Brain microvascular endothelial cell (primary cell): ENCODE measurements at places on chromosomes 6 and 20.
A peak's percentile ranks its signal among the peaks of the same experiment; 100 is the strongest.

- DNase-seq: no peak
Measured at GRCh38 chr6:64482631-64483030, 847.0 kb downstream of the PHF3 start.

GRCh38 chr20:16352751-16353416 lies 220.4 kb downstream of the KIF16B start:
- DNase-seq: no peak

DNA sequence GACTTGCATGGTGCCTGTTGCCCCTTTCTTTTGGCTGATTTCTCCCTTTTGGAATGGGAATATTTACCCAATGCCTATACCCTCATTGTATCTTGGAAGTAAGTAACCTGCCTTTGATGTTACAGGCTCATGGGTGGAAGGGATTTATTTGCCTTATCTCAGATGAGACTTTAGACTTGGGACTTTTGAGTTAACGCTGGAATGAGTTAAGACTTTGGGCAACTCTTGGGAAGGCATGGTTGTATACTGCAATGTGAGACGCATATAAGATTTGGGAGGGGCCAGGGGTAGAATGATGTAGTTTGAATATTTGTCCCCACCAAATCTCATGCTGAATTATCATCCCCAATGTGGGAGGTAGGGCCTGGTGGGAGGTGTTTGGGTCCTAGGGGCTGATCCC lies 75.5 kb downstream of the SYCP2 start:
- no peak for DNase-seq

GRCh38 chr6:25641940-25642666 lies 9.9 kb upstream of the SCGN start:
- no peak for DNase-seq

DNA sequence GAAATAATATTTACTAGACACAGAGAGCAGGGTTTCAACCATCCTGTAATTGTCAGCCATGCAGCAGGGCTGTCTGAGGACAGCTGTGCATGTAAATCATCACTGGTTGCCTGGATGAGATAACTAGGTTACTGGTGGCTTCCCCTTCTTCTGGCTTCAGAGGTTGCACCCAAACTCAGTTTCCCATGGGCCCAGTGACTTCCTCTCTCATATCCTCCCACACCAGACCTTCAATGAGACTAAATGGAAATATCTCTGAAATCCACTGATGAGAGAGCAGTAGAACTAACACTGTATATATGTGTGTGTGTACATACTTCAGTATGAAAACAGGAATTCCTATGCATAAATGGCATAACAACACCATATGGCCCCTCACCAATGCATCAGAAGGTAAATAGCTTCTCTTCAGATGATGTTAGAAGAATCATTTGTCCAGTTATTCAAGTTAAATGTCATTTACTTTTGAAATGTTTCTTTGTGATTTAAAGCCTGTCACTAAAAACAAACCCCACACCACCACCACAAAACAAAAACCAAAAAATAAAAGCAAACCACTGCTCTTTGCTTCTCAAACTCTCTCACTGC lies 51.0 kb upstream of the IL20RA start:
- no peak for DNase-seq

DNA sequence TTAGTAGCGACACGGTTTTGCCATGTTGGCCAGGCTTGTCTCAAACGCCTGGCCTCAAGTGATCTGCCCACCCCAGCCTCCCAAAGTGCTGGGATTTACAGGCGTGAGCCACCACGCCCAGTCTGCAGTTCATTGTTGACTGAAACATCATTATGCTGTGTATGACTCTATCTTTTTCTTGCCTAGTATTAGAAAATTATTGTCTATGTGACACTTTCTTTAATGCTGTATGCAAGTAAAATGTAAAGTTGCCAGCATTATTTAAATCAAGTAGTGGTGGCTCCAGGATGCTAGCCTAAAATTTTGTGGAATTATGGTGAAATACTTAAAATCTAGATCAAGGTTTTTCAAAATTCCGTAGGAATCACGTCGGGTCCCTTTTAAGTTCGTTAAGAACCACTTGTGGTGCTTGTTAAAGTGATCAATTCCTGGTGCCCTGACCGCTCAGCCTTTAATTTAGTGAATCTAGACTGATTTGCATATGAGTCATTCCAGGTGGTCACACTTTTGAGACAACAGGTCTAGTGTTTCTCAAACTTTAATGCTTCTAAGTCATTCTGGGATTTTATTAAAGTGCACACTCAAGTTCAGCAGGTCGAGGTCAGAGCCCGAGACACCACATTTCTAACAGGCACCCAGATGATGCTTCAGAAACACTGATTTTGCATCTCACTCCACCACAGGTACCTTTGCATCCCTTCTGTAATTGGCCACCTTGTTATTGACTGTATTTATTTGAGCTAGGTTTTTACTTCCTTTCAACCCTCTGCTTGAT lies 132.6 kb upstream of the MTHFD1L start:
- DNase-seq: no peak

GRCh38 chr6:16729183-16729691 lies 32.0 kb downstream of the ATXN1 start:
- peak; percentile 53 for DNase-seq

DNA sequence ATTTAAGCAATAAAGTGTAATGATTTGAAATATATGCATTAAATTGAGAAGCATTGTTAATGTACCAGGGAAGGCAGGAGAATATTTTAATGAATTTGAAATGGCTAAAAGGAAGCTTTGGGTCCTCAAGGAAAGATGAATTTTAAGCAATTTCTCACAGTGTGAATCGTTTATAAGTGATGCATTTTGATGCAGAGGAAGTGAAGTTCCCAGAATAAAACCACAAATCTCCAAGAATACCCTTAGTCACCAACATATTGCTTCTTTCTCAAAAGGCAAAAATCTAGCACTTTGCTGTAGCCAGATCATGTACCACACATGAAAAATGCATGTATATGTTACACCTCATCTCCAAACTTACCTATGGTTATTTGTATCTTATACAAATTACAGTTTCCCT lies 11.7 kb downstream of the TPD52L1 start:
- DNase-seq: peak; percentile 7

DNA sequence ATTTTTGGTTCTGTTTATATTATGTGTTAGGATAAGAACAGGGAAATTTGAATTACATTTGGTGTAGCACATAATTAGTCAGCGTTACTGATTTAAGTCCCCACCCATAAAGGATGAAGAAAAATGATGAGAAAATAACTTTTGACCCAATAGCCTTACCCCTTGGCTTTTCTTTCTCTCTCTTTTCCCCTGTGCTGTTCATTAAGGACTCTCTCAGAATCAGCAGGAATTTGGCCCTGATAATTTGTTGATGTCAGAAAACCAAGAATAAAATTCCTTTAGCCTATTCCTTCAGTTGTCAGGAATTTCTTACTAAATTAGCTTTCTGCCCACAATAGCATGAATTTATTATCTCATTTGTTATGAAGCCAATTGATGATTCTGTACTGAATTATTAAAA lies 18.5 kb downstream of the PLCB1 start:
- no peak for DNase-seq
